Cortex of kidney (tissue), 1 donor: ENCODE measurements at places on chromosomes 2 and 18.

- no peak for DNase-seq
Observed at GRCh38 chr2:47321411-47322031, 81.4 kb upstream of the MSH2 start.

DNA sequence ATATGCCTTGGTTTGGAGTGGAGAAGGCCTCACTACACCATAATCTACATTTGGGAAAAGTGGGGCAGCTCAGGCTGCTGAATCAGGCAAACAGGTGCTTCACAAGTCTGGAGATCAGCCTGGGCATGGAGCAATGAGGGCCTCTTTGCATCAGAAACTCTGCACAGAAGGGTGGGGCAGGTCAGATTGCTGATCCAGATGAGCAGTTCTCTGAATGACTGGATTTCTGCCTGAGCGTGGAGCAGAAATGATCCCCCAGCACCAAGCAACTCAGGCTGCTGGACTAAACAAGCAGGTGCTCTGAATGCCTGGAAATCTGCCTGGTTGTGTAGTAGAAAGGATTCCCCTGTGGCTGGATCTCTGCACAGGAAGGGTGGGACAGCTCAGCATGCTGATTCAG, 605.3 kb upstream of the ZNF804A start:
- no peak for DNase-seq

DNA sequence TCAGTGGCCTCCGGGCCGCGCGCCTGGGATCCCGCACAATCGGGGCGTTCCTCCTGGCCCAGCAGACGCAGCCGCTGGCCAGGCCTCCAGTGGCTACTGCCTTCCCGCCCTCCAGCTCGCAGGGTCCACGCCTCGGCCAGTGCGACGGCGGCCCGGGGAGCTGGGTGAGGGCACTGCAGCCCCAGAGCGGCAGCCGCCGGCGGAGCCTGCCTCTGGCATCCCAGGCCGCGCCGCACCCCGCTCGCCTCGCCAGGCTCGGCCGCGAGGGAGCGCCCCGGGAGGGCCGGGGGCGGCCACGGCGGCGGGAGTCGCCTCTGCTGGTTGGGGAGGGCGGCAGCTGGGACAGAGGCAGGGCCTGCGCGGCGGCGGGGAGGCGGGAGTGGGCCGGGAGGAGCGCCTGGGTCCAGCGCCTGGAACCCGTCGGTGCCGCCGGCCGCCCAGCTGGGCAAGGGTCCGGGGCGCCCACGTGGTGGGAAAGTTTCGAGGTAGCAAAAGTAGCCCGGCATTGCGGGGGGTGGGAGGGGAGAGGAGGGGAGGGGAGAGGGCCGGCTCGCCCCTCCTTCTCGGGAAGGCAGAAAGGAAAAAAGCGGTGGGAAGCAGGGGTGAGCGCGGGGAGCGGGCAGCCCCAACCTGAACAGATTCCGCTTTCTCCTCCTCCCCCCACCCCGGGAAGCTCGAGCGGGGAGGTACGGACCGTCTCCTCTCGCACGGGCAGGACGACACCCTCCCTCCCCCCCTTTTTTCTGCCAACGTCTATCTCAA, 1.5 kb upstream of the INHBB start:
- DNase-seq: no peak

- DNase-seq: no peak
Observed at GRCh38 chr2:234271338-234271737, 220.8 kb downstream of the SPP2 start.

- no peak for DNase-seq
Observed at GRCh38 chr18:23933407-23933806, 81.1 kb upstream of the TTC39C start.

DNA sequence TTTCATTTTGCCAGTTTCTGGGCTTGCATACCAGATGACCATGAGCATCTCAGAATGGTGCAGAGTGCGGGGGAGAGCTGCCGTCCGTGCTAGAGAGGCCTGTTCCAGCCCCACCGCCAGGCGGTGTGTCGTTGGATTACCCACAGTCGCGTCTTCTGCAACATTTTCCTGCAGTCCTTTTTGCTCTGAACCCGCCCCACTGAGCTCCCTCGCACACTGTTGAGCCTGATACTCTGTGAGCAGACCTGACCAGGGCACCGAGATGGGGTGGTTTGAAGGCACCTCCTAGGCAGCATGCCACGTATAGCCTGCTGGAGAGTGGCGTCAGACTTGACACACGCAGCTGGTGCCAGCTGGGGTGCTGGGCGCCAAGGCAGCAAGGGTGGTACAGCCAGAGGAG, 18.1 kb downstream of the PPP1R7 start:
- DNase-seq: no peak

GRCh38 chr2:100882645-100883613, 63.0 kb downstream of the NPAS2 start:
- DNase-seq: no peak

- DNase-seq: no peak
Observed at GRCh38 chr2:68367953-68368653, 3.0 kb downstream of the PLEK start.
